ENCODE measurements at places on chromosomes 5 and 9. TPM values are rescaled to one million over a fixed set of nuclear protein-coding genes. Genes with fewer than 3 reads are reported as not detected.

- DNase-seq, result no peak
These were observed 243.1 kb upstream of the RFX3 start for GRCh38 chr9:3768712-3769457.

DNA sequence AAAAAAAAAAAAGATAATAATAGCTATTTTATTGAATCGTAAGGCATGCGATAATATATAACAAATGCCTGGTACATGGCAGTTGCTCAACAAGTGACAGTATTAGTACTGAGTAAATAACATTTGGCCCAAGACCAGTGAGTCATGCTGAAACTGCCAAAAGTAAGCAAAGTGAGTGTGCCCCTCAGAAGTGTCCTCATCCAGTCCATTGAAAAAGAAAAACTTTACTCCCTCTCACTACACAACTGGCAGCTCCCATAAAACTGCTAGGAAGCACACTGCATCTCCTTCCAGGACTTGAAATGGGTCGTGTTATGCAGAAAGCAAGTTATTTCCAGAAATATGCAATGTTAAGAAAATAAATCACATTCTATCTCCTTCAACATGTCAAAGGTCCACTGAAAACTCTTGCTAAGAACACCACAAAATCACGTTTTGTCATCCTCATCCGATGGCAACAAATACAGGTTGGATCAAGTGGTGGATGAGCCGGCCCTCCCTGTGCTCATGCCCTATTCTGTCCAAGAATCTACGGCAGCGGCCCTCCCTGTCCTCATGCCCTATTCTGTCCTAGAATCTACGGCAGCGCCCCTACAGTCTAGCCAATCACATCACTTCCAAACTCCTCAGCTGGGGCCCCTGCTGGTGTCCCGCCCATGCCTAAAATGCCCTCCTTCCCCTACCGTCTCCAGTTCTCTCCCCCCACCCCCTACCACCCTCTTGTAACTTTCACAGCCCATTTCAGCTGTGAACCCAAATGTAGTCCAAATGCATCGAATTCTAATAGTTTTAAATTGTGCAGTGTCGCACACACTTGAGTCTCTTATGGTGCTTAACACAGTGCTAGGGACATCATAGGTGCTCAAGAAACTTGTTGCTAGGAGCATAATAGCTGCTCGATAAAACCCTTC lies 12.5 kb downstream of the PTCH1 start:
- DNase-seq, result no peak

GRCh38 chr5:88825584-88826315 lies 57.2 kb downstream of the MEF2C start:
- DNase-seq, result no peak

DNA sequence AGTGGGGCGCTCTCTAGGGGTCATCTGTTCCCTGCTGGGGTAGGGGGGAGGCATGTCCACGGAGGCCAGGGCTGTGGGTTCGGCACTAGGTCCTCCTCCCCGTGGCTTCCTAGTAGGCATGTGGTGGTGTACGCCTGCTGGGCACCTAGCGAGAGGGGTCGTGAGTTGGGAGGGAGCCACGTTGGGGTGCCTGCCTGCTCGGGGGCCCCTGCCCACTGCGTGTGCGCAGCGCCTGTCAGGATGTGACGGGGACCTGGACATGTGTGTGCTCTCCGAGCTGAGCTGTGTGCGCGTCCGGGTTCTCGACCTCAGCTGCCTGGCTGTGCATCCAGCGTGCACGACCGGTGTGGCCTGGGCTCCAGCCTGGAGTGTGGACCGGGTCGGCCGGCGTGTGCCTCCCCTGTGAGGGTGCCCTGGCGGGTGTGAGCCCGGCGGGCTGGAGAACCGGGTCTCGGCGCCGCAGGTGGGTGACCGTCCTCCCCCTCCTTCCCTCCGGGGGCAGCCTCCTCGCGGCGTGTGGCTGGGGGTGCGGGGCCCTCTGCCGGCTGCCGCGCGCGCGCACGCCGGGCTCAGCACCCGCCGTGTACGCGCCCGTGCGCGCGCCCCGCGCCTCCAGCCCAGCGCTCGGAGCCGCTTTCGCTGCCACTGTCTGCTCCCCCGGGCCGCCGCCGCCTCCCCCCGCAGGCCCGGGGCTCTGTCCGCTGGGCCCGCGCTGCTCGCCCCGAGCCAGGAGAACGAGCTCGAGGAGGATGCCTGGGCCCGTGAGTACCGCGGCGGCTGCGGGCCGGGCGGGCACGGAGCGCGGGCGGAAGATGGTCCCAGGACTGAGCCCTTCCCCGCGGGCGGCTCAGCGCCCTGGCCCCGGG lies at the start of gene PRR7:
Gene PRR7 (plus strand): TSS at position 615 of the 866 bp plus-strand sequence. CDS start 8,254 bp downstream, outside the sequence.
- DNase-seq, result no peak

- DNase-seq, result no peak
These were observed 25.4 kb upstream of the SNX18 start for GRCh38 chr5:54492178-54492577.

- DNase-seq, result no peak
These were observed 101.9 kb downstream of the RPS23 start for GRCh38 chr5:82176115-82176814.

DNA sequence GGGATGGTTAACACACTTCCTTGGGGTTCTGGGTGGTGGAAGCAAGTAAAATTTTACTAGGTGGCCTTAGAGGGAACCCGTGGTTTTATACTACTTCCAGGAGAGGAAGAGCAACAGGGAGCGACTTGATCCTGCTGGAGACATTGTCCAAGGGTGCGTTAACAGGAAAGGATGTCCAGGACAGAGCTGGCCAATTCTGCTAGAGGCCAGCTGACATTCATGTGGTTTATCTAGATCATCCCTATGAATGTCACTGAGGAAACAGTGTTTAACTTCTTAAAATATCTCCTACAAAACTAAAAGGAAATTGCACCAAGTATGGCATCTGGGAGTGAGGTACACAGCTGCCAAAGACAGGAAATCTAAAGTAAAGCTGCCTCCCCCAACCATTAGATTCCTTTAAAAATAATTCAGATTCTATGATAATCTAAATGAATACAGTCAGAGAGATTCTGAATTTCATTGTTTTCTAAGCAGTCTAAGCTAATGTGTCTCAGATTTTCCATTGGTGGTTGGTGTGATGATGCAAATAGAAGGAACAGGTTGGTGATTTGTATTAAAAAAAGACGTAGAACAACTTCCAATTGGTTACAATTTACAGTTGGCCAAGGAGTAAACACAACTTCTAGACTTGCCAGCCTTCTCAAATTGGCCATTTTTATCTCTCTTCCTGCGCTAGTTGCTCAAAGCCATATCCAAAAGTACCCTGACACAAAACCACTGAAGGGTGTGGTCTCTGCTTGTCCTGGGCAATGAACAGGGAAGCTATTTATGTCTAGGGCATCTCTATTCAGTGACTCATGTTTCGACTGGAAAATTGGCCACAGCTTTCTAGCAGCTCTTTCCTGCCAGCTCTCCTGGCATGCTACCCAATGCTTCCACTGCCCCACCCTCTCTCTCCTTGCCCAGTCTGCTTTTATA lies 574.7 kb upstream of the MEF2C start:
- peak; percentile 35 for DNase-seq

DNA sequence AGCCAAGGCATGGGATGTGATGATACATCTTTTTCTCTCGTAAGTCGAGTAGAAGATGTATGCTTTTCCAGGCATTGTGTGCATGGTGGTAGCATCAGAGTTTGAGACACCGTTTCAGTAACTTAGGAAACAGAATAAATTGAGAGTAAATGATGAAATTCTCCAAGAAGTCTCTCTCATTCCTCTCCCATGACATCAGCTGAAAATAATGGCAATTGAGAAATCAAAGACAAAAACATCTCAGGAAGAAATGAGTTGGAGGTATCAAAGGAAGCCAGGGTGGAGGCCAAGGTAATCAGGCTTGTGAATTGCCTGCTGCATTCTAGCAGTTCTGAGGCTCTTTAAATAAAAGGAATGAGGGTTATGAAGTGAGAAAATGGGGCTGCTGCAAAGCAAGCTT lies 53.9 kb downstream of the SGCD start:
- no peak for DNase-seq

DNA sequence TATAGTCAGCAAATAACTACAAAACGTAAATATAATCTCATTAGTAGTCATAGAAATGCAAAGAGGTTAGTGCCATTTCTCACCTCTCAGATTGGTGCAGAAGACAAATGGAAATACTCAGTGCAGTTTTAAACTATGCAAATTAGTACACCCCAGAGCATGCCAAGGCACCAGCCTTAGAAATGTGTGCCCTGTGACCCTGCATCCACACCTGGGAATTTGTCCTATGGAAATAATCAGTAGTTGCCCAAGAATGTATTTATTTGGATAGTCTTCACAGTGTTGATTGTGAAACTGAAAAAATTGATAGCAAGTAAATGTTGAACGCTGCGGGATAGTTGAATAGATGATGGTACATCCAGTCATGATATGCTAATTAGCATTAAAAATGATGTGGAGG lies 152.7 kb downstream of the KDM4C start:
- DNase-seq, result no peak

- no peak for DNase-seq
These were observed 9.7 kb upstream of the PPIC start for GRCh38 chr5:123046222-123046621.

GRCh38 chr9:27626244-27627187 lies 53.2 kb upstream of the C9orf72 start:
- no peak for DNase-seq

GRCh38 chr9:93118863-93119702 lies 15.0 kb downstream of the NINJ1 start:
- no peak for DNase-seq

DNA sequence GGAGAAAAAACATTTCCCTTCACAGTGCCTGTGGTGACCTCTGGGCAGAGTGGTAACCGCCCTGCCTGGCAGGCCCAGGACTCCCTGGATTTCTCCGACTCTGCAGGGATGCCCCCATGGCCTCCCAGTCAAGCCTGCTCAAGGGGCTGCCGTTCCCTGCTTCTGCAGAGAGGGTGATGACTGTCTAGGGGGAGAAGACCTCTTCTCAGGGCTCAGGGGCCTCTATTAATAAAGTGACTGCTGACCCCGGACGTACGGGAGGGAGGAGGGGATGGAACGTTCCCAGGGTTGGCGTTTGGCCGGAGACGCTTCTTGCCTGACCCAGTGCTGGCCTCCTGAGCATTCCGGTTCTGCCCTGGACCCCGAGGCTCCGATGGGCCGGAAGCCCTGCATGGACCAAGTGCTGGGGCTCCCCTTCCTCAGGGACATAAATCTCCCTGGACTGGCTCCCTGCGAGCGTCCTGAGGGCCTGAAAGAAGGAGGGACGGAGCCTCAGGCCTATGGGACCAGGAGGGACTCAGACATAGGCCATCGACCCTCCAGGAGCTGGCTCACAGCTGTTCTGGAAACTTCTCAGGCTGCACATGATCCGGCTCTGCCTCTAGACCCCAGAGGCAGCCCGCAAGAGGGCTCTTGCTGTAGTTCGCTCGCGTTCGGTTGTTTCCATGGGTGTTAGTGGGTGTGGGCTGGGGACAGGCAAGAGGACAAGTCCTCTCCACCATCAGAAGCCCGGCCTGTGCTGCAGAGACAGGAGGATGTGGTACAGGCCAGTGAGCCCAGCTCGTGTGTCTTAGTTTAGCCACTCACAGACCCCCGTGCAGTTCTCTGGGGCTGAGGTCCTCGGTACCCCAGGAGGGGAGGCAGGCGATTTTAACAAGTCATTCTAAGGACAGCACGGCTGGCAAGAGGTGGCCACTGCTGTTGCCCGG lies 8.1 kb upstream of the RNU6ATAC start:
- no peak for DNase-seq

DNA sequence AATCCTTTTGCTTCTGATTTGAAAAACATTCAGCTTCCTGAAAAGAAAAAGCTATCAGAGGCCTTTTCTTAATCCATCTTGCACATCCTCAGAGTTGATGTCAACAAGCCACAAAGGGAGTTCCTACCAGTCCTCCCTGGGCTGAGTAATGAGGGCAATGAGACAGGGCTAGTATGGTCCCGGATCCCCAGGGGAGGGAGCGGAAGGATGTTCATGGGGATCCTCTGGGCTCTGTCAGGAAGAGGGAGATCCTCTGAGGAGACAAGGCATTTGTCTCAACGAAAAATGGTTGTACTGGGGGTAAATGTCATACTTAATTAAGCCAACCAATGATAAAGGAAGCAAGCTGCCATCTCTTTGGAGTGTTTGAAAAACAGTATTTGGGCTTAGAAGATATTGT lies 195.3 kb downstream of the DTWD2 start:
- no peak for DNase-seq

GRCh38 chr9:124454791-124455443 lies 4.7 kb downstream of the ADGRD2 start:
- DNase-seq, result no peak

DNA sequence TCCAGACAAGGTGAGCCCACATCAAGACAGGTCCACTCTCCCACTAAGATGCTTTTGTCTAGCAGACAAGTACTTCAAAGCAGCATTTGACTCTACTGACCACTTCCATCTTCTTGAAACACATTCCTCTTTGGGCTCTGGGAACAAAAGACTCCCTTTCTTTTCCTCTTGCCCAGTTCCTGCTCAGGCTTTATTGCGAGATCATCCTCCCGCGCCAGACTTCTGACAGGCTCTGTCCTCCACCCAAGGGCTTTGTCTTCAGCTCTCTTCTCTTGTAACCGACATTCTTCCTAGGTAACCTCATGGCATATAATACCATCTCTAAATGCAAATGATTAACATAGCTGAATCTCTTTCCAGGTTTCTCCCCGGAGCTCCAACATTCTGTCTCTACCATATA lies 85.8 kb downstream of the NUDT12 start:
- DNase-seq, result no peak

DNA sequence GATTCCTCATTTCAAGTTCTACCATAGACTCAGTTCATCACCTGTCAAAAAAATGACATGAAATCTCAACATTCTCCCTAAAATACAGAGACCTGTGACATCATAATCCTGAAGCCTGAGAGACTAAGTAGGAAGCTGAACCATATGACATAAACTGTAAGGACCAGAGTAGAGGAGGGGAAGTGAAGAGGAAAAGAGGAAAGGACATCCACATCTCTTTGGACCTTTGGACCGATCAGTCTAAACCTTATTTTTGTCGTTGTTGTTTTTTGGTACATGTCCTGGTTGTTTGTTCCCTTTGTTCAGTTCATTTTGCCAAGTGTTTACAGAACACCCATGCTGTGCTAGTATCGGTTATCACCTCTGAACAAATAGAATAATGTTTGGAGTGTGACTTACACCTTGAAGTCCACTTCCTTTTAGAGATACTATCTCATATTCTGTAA lies 41.9 kb downstream of the LURAP1L start:
- no peak for DNase-seq

GRCh38 chr9:89813482-89813881 lies 208.7 kb downstream of the GADD45G start:
- no peak for DNase-seq

- peak; percentile 63 for DNase-seq
These were observed 7.4 kb downstream of the NPR2 start for GRCh38 chr9:35798658-35799374.

MZB1 gene
- total RNA-seq, result not detected

SLC45A2 gene
- not detected for total RNA-seq

ACSL6 gene
- not detected for total RNA-seq

DAB2 gene
- 13.2 TPM for total RNA-seq

ELAVL2 gene
- 1.2 TPM for total RNA-seq

KLHL9 gene
- total RNA-seq, result 13.1 TPM

TAF11L10 gene
- not detected for total RNA-seq

AGXT2 gene
- not detected for total RNA-seq

BTNL3 gene
- total RNA-seq, result not detected

NDOR1 gene
- 26.9 TPM for total RNA-seq
